ENCODE measurements at places on chromosomes 5 and 9.

DNA sequence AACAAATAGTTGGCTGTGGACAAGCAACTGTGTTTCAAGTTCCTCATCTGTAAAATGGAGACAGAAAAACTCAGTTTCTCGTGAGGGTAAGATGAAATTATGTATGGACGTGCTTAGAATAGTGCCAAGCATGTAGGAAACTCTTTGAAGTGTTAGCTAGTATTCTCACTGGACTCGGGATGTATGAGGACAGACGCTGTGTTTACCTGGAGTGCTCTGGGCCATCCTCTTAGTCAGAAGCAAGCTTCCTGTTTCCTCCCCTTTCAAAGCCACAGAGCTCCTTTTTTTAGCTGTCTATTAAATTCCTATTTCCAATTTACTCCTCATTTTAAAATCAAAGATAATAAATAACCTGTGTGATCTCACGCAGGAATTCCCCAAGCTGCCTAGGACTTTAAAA is 23.8 kb upstream of the IQGAP2 start:
- DNase-seq = no peak

DNA sequence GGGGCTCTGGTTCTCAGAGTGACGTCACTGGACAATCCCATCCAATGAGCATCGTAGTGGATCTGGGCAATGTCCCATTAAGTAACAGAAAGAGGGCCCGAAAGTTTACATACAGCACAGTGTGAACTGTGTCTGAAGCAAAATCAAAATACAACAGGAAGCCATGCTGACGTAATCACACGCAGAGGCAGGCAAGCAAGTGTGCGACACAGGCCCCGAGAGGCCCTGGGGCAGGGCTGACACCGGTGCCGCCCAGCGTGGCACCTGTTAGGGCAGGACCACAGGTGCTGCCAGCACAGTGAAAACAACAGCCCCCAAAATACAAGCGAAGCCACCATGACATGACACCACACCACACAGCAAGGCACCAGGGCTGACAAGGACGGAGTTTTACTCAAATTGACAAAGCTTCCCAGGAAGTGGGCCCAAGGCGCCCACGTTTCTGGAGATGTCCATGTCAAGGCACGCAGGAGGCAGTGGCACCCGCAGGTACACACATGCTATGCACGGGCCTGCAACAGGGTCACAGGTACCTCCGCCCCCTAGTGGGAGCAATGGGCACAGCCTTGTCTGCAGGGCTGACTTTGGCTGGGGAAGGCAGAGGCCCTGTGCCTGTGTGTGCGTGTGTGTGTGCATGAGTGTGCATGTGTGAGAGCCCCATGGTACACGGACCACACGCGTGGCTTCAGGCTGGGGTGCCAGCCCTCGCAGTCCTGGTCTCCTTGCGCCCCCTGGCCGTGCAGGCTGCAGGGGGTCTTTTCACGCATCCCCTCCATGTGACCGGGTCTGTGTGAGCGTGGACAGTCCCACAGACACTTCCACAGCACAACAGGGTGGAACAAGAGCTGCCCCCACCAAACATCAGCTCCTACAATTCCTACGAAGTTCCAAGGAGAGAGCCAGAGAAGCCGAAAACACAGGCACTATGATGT is 19.6 kb downstream of the QSOX2 start:
- DNase-seq = peak; percentile 91

DNA sequence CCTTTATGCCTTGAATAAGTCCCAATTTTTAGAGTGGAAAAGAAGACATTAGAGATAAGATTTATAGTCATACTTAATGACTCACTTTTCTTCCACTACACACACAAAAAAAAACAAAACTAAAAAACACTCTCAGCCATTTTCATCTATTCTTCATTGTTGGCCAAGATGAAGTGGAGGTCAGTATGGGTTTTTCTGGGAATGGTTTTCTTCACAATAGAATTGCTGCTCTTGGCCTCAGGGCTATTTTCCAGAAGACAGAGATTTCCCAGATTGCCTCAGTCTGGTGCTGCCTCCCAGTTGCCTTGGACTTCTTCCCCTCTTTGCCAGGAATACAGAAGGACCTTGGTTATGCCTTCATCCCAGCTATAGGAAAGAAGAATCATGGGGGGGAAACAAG is 463.7 kb downstream of the TMEM232 start:
- no peak for DNase-seq

GRCh38 chr9:17065062-17065461 is 69.8 kb upstream of the CNTLN start:
- no peak for DNase-seq

DNA sequence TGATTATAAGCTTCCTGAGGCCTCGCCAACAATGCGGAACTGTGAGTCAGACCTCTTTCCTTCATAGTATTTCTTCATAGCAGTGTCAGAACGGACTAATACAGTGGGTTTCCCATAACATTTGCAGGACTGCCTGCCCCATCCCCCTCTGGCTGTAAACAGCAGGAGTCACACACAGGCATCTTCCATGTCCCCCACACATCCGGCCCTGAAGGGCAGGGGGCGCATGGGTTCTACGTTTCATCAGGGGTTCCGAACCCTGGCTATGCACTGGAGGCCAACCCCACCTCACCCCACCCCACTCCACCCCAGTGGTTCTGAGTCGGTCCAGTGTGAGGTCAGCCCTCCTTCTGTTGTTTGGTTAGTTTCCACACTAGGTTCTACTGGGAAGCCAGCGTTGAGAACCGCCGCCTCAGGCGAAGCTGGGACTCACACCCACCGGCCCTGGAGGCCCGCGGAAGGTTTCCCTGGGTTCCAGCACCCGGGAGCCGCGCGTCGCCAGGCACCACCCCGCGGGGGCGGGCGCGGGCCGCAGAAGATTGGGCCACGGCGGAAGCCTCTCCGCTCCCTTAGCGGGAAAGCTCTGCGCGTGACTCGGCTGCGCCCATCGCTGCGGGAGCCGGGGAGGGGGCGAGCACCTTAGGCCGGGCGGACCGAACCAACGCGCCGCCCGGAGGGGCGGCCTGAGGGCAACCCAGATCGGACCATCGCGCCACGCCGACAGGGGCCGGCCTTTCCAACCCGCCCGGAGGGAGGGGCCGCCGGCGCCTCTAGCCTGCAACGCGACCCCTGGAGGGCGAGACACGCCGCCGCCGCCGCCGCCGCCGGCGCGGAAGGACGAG is at the start of gene RUSC2:
Gene RUSC2 (plus strand): TSS at position 799 of the 842 bp plus-strand sequence. CDS start 56,411 bp downstream, outside the sequence.
- DNase-seq = peak; percentile 41

GRCh38 chr5:132238169-132238744 is 10.6 kb upstream of the P4HA2 start:
- peak; percentile 66 for DNase-seq

DNA sequence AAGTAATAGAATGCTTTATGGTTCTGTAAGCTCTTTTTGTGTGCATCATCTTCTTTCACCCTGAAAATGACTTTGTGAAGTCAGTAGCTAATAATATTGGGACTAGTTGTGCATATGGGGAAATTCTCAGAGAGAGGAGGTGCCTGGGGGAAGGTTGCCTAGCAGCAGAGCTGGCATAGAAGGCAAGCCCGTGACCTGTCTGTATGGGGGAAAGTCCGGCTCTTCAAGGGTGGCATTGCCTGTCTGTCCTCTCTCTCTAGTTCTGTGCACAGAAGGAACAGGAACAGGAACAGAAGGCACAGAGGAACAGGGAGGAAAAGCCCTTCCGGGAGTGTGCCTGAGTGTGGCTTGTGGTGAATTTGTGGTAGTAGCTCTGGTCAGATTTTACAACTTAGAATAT is 33.1 kb downstream of the SH3GL2 start:
- DNase-seq = no peak

Measured in germinal center (tissue), 1 donor.